ENCODE measurements at places on chromosomes 1 and 21.
A peak's percentile ranks its signal among the peaks of the same experiment; 100 is the strongest.

- DNase-seq, result peak; percentile 79
Observed at GRCh38 chr1:10380594-10381275, 18.1 kb upstream of the PGD start.

DNA sequence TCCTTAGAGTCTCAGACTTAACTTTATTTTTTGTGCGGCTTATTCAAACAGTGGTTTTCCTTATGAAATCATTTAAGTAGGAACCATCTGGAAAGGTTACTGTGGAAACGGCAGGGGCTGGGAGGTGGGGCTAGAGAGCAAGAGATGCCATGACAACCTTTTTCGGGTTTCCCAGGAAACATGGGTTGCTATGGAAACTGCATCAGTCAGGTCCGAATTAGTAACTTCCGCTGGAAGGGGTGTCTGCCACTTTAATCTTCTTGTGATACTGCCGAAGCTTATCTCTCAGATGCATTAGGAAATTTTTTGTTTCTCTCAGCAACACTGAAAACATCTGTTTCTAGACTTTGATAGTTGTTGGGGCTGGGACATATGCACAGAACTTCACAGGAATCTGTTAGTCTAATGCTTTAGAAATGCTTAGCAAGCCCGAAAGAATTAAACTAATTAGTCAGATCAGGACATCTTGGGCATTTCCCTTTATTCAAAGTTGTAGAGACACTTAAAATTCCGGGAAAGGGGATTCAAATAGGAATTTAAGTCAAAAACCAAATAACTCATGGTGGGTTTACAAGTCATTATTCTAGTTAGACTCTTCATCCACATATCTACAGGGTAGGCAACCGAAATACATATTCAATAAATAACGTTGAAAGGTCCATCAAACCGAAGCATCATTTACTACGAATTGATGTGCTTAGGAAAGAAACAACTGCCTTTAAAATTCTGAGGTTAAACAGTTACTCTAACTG, 2.6 kb downstream of the KCNA3 start:
- no peak for DNase-seq

GRCh38 chr1:170305777-170306512, 160.2 kb downstream of the NTMT2 start:
- no peak for DNase-seq

GRCh38 chr1:241895013-241895412, 47.0 kb downstream of the EXO1 start:
- no peak for DNase-seq

DNA sequence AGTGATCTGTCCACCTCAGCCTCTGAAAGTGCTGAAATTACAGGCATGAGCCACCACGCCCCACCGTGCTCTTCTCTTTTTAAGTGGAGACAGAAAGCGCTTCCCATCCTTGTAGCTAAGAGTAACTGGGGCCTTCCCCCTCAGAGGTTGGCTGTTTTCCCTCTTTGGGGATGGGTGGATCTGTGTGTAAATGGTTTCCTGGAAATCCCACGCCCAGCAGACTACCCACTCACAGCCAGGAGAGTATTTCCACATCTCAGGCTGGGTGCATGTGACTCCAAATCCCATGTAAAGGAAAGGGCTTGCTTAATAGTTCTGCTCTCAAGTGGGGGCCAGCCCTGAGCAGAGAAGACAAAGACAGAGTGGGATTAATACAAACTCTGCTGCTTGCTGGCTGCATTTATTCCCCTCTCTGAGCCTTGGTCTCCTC, 19.6 kb upstream of the TCEA3 start:
- DNase-seq, result peak; percentile 99

DNA sequence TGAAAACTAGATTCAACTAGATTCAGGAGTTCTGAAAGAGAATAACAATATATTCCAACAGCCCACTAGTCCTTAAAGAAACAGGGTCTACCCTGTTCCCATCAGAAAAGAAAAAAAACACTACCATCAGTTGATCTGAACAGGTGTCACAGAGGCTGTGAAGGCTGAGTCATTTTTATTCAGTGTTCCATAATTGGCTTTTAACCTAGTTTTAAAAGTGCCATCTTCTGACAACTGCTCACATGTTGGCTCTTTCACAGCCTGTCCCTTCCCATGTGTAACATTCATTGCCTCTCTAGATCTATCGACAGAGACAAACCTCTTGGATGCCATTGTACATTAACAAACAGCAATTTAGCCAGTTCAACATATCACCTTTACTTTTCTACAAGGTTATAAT, 243.7 kb downstream of the TBX15 start:
- no peak for DNase-seq

GRCh38 chr1:223752721-223753515, 40.6 kb downstream of the CAPN2 start:
- DNase-seq, result no peak

GRCh38 chr1:43007377-43008114, 48.9 kb upstream of the SLC2A1 start:
- no peak for DNase-seq

DNA sequence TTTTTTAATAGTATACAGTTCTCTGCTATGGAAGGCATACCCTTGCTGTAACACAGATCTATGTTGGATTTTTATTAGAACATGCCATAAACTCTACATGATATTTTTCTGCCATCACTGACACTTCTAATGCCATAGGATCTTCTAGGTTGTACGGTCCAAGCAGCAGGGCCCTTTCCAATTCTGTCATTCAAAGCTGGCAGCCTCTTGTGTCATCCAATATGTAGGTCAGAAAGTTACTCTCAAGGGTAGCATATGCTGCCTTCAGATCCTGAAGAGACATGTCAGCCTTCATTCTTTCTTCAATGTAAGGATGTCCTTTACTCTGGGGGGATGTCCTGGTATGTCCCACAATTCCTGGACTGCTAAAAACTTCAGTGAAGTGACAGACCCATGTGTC, 629.2 kb upstream of the USP24 start:
- DNase-seq, result no peak

DNA sequence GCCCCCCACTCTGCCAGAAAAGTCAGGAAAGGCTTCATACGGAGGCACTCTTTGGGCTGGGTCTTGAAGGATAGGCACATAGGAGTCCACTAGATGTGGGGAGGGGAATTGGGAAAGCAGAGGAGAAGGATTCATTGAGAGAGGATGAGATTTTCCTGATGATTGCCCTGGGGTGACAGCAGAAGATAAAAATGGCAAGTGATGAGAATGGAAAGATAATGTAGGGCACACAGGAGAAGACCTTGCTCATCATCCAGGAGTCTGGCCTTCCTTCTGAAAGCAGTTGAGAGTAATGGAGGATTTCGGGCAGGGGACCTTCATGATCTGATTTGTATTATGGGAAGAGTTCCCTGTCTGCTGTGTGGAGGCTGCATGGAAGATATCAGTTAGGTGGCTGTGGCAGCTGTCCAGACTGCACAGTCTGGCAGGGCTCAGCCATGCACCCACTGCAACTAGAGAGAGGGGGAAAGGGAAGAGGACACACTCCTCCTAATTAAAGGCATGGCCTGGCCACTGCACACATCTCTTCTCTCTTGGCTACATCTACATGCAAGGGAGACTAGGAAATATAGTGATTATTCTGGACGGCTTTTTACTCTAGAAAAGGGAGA, 9.6 kb upstream of the FABP3 start:
- DNase-seq, result no peak

- DNase-seq, result peak; percentile 42
Observed at GRCh38 chr21:17537299-17537698, 24.5 kb downstream of the CXADR start.

- no peak for DNase-seq
Observed at GRCh38 chr1:230773396-230774033, 26.3 kb downstream of the CAPN9 start.

GRCh38 chr1:115991909-115992308, 15.6 kb downstream of the SLC22A15 start:
- DNase-seq, result no peak

- no peak for DNase-seq
Observed at GRCh38 chr1:92764116-92764515, 20.8 kb downstream of the EVI5 start.

DNA sequence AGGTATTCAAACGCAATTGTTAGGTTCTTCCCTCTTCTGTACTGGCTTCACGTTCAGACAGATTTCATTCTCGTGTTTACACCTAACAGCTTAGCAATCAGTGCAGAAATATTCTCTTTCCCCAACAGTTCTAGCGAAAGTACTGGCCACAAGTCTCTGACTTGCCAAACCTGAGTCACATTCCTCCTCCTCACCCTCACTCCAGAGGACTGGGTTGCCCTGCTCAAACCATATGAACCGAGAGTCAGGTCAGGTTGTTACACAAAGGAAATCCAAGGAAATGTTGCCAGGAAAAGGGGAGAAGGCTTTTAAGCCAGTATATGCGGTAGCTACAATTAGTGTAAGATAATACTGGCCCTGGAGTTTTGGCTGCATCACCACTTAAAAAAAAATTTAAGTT, 282.5 kb downstream of the RGS7 start:
- DNase-seq, result no peak

DNA sequence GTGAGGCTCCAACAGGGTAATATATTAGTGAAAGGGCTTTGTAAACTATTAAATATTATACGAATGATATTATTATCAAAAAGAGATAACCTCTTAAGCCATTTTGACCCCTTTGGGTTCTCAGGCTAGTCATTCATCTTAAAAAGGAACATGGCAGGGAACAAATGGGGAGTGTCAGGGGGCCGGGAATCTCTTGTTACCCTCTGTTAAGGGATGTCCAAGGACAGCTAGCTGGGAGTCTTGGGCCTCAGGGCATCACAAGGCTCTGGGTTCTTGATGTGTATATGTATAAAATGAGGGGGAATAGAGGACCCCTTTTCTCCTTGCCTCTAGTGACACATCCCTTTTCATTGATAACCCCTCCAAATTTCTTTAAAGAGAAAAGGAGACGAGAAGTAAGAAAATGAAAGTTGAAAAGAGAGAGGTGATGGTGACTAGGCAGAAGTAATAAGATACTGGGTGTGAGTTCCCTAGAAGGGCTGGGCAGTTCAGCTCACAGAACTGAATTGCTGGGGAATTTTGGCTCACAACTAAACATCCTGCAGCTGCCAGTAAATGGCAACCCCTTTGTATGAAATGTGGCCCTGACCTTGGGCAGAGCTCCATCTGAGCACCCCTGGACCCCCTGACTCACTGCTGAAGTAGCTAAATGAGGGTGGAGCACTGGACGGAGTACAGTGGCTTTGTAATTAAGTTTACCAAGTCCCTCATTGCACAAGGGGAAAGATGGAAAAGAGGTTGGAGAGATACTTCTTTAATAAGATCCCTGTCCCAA, 20.0 kb upstream of the ZNF326 start:
- peak; percentile 68 for DNase-seq

- no peak for DNase-seq
Observed at GRCh38 chr1:11990303-11991032, 10.2 kb downstream of the MFN2 start.

DNA sequence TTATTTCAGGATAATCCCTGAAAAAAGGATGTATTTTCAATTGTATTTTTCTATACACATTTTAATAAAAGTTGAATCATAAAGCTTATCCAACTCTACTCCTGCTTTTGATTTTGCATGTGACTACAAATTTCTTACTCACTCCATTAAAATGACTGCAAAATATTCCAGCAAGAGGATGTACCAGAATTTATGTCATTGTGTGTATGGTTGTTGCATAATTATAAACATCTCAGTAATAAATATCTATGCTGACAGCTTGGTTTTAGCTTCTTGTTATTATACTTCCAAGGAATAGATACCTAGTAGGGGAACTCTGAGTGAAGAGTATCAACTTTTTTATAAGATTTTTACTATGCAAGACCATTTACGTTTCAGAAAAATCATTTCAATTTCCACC, 463.2 kb upstream of the RUNX1 start:
- no peak for DNase-seq

DNA sequence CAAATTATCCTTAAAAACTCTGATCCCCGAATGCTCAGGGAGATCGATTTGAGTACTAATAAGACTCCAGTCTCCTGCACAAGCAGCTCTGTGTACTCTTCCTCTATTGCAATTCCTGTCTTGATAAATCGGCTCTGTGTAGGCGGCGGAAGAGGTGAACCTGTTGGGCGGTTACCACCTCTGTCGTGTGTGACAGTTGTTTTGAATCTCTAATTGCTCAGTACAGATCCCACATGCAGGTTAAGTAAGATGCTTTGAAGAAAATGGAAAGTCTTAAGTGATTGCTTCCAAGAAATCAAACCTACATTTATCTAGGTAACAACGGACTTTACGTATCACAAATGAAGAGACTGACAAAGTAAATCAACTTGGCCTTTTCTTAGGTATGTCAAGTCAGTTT, 35.5 kb downstream of the COA6 start:
- no peak for DNase-seq

DNA sequence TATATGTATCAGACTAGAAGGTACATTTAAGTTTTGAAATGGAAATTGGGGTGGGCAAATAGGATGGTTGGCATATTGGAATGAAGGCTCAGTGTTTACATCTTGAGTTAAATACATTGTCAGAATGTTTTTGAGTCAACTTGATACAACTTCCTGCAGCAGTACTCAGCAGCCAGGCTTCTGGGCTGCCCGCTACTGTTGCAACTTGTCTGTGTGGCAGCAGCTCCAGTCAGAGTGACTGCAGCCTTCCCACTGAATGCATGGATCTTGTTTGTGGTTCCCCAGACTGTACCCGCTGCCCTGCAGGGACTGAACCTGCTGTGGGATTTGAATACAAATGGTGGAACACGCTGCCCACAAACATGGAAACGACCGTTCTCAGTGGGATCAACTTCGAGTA, 24.9 kb upstream of the SARS1 start:
- no peak for DNase-seq

- DNase-seq, result no peak
Observed at GRCh38 chr1:197768014-197768805, 7.1 kb downstream of the DENND1B start.
